ENCODE measurements at places on chromosomes 2 and 18.

GRCh38 chr2:133682347-133682746, 114.1 kb upstream of the NCKAP5 start:
- no peak for DNase-seq

- no peak for DNase-seq
These were observed 332.3 kb downstream of the CDH7 start for GRCh38 chr18:66083078-66083477.

GRCh38 chr2:43486603-43487002, 109.2 kb downstream of the THADA start:
- DNase-seq = peak; percentile 20

DNA sequence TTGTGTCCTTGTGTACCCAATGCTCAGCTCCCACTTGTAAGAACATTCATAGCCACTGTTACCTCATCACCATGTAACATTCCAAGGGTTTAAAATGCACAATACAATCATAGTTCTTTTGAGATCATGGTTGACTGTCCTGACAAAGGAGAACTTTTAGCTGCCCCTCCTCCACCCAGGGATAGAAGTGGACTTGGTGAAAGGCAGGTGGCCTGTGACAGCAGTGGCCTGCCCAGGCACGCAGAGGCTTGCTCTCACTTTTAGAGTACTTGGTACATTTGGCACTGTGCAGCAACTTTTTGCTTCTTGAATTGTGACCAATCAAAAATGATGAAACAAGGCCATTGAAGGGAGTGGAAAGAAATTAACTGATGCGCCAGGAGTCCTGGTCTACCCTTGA, 108.7 kb downstream of the ANKRD44 start:
- no peak for DNase-seq

- peak; percentile 69 for DNase-seq
These were observed 510.3 kb downstream of the PLCL1 start for GRCh38 chr2:198314559-198315153.

DNA sequence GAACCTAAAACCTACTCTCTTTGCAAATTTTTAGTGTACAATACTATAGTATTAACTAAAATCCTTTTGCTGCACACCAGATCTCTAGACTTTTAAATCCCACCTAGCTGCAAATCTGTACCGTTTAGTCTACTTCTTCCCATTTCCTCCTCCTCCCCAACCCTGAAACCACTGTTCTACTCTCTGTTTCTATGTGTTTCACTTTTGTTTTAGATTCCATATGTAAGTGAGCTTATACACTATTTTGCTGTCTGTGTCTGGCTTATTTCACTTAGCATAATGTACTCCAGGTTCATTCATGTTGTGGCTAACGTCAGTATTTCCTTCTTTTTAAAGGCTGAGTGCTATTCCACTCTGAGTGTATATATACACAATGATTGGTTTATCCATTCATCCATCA, 18.4 kb upstream of the DSC2 start:
- DNase-seq = no peak

GRCh38 chr2:236241181-236242056, 22.8 kb downstream of the ASB18 start:
- no peak for DNase-seq

DNA sequence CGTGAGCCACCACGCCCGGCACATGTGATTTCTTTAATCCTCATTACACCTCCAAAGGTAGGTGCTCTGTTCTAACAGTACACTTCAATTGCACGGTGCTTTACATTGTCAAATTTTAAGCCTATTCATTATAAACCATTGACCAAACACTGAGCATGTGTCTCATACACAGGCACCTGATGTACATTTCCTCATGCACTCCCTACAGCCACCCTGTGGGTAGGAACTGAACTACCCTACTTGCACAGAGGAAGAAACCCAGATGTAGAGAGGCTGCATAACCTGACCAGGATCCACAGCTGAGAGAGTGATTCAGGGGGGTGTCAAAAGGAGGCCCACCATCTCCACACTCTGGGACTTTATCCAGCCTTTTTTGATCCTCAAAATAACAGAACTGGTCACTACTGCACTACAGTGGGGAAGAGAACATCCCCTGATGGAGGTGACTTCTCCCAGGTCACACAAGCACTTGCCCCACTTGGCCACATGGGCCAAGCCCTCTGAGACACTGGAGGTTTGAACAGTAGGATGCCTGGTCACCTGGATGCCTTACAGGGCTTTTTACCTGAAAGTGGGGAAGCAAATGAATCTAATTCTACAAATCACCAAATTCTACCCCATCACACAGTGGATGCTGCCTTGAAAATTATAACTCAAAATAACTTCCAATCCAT, 6.9 kb upstream of the DPYSL5 start:
- DNase-seq = peak; percentile 57

GRCh38 chr2:106175086-106175850, 18.8 kb downstream of the UXS1 start:
- DNase-seq = no peak

GRCh38 chr2:127007652-127008051, 99.3 kb downstream of the BIN1 start:
- DNase-seq = no peak

GRCh38 chr18:33212363-33212762, 228.2 kb downstream of the CCDC178 start:
- DNase-seq = no peak

DNA sequence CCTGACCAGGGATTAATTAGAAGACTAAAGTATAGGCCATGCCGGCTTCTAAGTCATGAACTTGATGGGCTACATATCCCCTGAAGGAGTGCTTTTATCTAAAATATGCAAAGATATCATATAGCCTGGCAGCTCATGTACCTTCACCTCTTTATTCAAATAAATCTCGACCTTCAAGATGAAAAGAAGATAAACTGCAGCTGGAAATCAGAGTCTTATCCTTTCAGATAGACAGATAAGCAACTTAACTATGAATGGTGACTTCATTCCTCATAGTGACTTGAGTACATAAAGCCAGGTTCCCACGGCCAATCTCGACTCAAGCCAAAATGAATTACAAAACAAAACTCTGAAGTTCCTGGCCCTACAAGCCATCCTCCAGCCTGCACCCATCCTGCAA, 165.3 kb upstream of the KLHL29 start:
- no peak for DNase-seq

- DNase-seq = no peak
These were observed 32.0 kb upstream of the CNGA3 start for GRCh38 chr2:98314251-98314650.

GRCh38 chr2:2503864-2504418, 172.9 kb upstream of the MYT1L start:
- DNase-seq = no peak

GRCh38 chr2:86124683-86125082, 18.6 kb downstream of the PTCD3 start:
- peak; percentile 44 for DNase-seq

GRCh38 chr2:12110074-12110473, 363.6 kb downstream of the LPIN1 start:
- peak; percentile 41 for DNase-seq

GRCh38 chr18:45760462-45761036, 36.6 kb downstream of the SLC14A1 start:
- no peak for DNase-seq

DNA sequence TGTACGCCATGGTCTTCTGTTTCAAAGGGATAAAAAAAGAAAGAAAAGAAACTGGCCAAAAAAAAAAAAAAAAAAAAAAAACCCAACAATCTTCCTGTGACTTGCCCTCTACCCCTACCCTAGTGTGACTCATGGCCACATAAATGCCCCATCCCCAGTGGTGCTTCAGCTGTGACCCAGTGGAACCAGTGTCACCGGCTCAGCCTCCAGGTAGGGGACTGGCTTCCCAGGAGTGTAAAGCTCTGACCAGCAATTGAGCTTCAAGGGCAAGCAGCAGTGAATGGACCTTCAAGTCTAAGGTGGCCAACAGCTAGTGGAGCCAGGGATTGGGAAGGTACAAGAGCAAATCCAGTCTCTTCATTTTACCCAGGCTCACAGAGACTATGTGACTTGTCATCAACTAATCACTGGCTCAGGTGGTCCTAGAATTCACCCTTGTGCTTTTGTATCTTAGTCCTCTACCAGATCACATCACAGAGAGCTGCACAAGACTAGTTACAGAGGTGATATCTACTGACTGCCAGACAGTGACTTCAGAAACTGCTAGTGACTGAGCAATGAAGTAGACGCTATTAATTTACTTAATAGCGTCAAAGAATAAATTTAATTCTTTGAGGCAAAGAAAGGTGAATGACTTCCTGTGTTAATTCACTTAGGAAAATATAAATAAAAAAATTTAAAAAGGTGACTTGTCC, 1.3 kb upstream of the TGFBRAP1 start:
- peak; percentile 37 for DNase-seq

GRCh38 chr2:30480703-30481322, 33.8 kb downstream of the LCLAT1 start:
- DNase-seq = no peak

DNA sequence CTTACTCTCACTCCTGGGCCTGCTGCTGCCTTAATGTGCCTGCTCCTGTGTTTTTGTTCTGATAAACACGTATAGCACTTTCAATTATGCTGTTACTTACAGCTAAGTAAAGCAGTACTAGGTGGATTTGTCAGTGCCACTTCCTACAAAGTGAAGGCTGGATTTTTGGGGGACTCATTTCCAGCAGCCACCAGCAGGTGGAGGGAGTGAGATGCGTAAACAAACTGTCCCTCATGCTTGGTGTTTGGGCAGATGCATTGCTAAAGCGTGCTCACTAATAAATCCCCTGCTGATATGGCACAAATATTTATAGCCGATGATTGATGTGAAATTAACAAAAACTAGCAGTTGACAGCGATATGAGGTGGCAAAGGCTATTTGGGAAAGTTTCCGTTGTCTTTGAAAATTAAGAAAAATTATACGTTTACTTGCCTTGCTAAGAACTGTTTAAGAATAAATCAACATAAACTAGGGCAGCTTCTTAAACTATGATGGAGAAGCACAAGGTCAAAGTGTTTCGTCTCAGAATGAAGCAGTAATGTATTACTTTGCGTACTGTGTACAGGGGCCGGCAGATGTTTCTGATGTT, 101.7 kb downstream of the AGAP1 start:
- peak; percentile 79 for DNase-seq

DNA sequence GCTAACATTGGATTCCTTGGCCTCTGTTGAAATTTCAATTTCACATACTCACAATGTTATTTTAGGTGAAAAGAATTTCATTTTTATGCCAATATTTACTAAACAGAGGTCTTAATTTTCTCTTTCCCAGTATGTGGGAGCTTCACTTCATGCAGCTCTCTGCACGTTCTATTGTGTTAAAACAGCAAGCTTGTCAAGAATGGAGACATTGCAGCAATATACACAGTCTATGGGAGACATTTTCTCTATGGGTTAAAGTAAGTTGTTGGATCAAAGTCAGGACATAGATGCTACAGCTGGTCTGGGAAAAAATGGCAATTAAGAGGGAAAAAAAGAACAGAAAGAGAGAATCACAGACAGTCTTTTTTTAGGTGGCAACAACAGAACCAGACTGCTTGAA, 70.4 kb upstream of the ARHGAP15 start:
- no peak for DNase-seq

- no peak for DNase-seq
These were observed 348.7 kb downstream of the ARHGAP15 start for GRCh38 chr2:143477714-143478443.

- peak; percentile 65 for DNase-seq
These were observed 814 bp downstream of the FZD7 start for GRCh38 chr2:202034249-202035088.

DNA sequence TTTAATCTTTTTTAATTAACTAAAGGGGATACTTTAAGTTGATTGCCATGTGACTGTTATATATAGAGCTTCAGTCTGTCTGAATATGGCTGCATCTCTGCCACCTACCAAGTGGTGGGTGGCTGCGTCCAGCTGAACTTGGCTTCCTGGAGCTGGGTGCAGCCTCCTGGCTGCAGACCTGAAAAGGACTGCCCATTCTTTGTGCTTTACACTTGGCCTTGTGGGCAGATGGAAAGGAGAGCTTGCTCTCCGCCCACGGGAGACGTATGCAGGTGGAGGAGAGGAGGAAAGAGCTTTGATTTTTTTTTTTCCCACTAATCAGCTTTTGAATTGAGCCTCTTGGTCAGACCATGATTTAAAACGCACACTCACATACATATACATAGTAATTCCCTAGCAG, 34.7 kb downstream of the NCK2 start:
- DNase-seq = no peak

DNA sequence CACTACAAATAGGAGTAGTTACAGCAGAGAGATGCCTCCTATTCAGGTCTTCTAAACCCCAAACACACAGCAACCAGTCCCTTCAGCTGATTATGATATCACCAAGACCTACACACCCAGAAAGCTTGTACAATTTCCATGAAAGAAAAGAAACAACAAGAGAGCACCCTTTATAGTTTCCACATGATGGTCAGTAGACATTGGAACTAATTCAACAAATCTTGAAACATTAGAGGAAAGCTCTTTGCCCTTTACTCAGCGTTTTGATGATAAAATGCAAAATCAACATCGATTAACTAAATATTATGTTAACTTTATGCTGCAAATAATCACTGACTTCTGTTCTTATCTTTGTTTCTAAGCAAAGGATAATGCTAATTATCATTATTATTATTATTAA, 393.6 kb upstream of the ID2 start:
- DNase-seq = no peak

DNA sequence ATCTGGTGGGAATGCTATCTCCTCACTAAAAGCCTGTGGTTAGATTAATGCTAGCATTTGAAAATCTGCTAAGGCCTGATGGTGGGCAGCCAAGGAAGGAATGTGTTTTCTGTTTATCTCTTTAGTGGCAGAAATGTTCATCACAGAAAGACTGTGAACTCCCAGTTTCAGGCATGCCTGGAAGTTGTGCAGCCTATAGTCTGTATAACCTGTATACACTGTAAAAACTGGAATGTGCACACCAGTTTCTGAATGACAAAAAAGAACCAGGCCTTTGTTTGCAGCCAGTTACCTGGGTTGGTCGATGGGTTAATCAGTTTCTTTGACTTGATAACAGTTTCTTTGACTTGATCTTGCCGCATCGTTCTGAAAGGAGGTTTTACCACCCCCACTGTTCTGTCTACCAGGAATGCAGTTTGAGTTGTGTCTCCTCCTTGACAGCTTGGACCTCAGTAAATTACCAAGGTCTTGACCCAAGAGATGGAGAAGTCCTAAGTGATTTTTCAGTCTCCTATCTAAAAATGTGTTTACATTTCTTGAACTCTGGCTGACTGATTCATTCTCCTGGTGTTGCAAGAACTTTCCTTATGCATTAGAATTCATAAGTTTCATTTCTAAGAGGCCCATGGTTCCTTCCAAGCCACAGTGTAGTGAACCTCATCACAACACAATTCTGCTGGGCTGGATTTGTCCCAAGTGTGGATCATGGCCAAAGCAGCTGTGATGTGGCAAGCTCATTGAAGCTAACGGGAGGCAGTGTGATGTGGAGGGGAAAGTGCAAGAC, 62.2 kb downstream of the KIAA2012 start:
- DNase-seq = no peak

DNA sequence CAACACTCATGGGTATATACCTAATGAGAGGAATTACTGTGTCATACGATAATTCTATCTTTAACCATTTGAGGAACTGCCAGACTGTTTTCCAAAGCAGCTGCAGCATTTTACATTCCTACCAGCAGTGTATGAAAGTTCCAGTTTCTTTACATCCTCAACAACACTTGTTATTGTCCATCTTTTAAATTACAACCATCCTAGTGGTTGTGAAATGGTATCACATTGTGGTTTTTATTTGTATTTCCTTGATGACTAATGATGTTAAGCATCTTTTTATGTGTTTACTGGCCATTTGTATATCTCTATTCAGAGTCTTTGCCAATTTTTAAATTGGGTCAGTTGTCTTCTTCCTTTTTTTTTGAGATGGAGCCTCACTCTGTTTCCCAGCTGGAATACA, 4.0 kb upstream of the CKAP2L start:
- DNase-seq = no peak

GRCh38 chr2:235827585-235827992, 333.7 kb downstream of the AGAP1 start:
- DNase-seq = no peak

GRCh38 chr2:8447610-8448221, 234.1 kb upstream of the ID2 start:
- no peak for DNase-seq

Data from hematopoietic multipotent progenitor cell treated with erythropoietin and hydrocortisone succinate and interleukin-3 and kit ligand, for 4 days (in vitro differentiated cells).